MCF 10A (cell line): ENCODE measurements at places on chromosomes 12 and 14. TPM values are rescaled to one million over a fixed set of nuclear protein-coding genes. Genes with fewer than 3 reads are reported as not detected.

KHNYN gene
- 63.0 TPM in 2 replicates for total RNA-seq

PIP4K2C gene
- total RNA-seq: 32.0 and 38.0 TPM in 2 replicates

INSM2 gene
- 0.09 and 0.10 TPM in 2 replicates for total RNA-seq

TBC1D30 gene
- total RNA-seq: 7.9 and 9.4 TPM in 2 replicates

TSPAN31 gene
- 24.8 and 30.9 TPM in 2 replicates for total RNA-seq

SLC6A15 gene
- 94.0 and 96.3 TPM in 2 replicates for total RNA-seq

DCAF5 gene
- total RNA-seq: 37.7 and 42.5 TPM in 2 replicates

NFE2 gene
- 0.40 and 0.64 TPM in 2 replicates for total RNA-seq

MANSC1 gene
- total RNA-seq: 9.9 and 10.1 TPM in 2 replicates

PPP2R5C gene
- 118 and 122 TPM in 2 replicates for total RNA-seq

DNA sequence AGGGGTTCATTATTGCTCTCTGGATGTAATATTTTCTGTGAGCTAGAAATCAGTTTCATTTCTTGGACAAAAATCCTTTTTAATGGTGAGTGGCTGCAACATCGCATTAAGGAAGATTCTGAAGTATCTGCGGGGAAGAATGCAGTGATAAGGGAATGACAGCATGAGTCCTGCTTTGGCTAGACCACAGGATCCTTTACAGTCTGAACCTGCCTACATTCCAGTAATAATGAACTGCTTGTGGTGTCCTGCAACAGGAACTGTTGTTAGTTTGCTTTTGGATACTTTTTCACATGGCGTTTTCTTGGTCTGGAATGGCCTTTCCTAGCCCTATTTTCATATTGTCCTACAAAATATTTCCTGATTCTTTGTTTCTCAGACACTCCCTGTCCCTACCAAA, 15.7 kb downstream of the MDM2 start:
- DNase-seq: no peak

- DNase-seq: no peak
Observed at GRCh38 chr14:90731487-90731886, 84.7 kb downstream of the TTC7B start.

- peak; percentile 39 for DNase-seq
Observed at GRCh38 chr14:97638864-97639263, 841.7 kb downstream of the VRK1 start.

GRCh38 chr12:71566655-71567054, 97.0 kb downstream of the ZFC3H1 start:
- DNase-seq: no peak

GRCh38 chr14:104509673-104510072, 69.9 kb upstream of the C14orf180 start:
- DNase-seq: no peak

DNA sequence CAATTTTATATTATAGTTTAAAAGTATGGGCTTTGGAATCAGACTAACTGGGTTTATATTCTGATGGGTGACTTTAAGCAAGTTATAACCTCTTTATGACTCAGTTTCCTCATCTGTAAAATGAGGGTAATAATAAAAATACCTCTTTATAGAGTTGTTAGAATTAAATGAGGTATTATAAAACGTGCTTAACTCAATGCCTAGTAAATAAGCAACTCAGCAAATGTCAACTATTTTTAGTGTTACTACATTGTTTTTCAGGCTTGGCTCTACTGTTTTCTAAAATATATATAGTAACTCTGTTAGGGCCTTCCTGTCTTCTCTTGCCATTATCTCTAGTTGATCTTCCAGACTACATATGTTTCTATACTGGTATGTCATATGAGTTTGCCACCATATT, 20.5 kb downstream of the VEZT start:
- no peak for DNase-seq

- DNase-seq: no peak
Observed at GRCh38 chr14:54749180-54749579, 153.4 kb downstream of the GCH1 start.

DNA sequence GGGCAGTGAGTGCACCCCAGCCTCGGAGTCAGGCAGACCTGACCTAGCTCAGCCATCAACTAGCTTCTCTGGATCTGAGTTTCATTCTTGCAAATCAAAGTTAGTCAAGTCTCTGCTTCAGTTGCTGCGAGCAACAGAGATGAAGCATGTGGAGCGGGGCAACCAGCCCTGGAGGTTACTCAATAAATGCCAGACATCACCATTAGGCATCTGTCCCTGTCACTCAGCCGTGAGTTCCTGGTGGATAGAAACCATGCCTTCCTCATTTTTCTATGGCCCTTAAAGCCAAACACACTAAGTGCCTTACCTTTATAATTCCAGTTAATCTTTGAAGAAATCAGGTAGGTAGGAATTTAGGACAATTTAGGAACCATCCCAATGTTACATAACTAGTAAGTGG, 19.3 kb downstream of the RFX4 start:
- no peak for DNase-seq

DNA sequence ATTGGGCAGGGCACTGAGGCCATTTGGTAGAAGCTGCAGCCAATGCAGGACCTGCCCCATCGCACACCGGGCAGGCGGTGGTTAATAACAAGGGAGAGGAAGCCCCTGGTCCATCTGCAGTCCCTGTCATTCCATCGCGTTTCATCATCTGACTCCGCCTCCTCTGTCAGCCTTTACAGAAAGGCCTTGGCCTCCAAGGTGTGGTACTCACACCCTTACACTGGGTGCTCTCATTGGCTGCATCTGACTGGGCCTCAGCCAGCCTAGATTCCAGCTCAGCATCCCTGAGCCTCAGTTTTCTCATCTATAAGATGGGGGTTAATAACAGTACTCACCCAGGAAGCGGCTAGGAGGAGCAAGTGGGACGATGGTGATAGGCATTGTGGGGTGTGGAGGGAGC, 14.7 kb upstream of the HHIPL1 start:
- no peak for DNase-seq

GRCh38 chr14:73277376-73277775, 40.1 kb downstream of the PAPLN start:
- DNase-seq: no peak

DNA sequence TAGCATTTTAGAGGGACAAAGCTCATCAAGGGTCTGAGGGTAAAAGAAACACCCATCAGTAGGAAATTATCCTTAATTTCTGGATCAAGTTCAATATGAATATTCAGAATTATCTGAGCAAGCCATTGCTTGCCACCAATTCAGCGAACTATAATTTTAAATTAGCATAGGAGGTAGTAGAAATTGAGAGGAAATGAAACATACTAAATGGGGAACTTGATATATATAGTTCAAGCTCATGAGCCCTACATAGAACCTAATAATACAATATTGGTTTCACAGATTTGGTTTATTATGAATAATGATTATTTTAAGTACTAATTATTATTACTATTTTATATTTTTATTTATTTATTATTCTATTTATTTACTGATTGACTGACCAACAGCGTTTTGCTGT, 42.1 kb upstream of the GXYLT1 start:
- DNase-seq: no peak

- peak; percentile 38 for DNase-seq
Observed at GRCh38 chr12:30753751-30754382, 884 bp downstream of the CAPRIN2 start.

DNA sequence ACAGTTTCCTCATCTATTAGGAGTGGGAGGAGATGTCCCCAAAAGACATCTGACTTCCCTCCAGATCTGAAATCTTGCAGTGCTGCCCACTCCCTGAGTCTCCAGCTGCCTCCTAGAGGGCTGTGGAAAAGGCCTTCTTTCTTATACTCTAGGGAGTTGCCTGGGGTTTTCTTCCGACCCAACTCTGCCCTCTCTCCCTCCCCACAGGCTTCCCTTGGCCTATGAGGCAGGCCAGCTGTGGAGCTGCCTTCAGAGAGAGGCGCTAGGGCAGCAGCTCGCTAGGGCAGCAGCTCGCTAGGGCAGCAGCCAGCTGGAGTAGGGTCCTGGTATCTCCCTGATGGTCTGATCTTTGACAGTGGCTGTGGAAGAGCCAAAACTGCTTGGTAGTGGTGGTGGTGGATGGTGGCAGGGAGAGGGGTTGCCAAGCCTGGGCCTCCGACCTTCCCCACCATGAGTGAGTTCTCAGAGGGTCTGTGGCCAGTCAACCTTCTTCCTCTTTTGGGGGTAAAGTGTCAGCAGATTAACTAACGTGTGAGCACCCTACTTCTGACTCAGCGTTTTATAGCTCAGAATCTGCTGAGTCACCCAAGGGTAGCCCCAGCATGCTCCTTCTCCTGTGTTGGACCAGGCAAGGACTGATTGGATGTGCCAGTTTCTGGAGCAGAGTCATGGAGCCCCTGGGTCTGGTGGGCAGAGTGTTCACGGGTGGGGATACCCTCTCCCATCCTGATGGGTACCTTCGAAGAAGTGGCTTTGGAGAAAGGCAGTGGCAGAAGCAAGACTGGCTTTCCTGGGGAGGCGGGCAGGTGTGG, 2.3 kb downstream of the SLC48A1 start:
- no peak for DNase-seq

DNA sequence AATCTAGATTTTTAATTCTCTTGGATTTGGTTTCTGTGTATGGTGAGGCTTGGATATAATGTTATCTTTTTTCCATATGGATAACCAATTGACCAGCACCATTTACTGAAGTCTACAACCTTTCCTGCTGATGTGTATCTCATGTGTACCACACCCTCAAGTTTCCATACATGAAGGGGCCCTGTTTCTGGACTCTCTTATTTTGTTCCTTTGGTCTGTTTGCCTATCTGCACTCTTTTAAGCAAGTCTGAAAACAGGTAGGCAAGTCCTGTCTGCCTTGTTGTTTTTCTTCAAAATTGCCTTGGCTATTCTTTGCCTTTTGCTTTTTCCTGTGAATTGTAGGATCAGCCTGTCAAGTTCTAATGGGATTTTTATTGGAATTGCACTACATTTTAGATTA, 44.6 kb downstream of the MAX start:
- DNase-seq: no peak

GRCh38 chr12:20490213-20490612, 121.9 kb downstream of the PDE3A start:
- DNase-seq: no peak

- DNase-seq: no peak
Observed at GRCh38 chr12:53751336-53752191, at the start of gene CISTR. TSS of gene CISTR (minus strand) at chr12:53751979.

- no peak for DNase-seq
Observed at GRCh38 chr12:53181935-53182334, 1.2 kb upstream of the CSAD start.

- no peak for DNase-seq
Observed at GRCh38 chr12:94987801-94988200, 15.7 kb downstream of the NDUFA12 start.

DNA sequence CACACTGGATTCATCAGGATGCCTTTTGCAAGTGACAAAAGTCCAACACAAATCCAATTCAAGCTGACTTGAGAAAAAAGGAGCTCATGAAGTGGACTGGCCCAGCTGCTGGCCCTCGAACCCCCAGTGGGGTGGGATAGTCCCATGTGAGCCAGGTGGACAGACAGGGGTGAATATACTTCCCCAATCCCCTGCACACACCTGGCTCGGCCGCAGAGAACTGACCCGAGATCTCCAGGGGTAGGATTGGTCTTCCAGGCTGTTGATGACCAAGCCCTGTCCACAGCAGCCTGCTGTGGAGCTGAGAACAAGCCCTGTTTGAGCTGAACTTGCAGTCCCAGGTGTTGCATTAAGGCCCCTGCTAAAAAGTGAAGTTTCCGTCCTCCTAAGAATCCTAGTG, 56.2 kb downstream of the TPCN1 start:
- DNase-seq: no peak

DNA sequence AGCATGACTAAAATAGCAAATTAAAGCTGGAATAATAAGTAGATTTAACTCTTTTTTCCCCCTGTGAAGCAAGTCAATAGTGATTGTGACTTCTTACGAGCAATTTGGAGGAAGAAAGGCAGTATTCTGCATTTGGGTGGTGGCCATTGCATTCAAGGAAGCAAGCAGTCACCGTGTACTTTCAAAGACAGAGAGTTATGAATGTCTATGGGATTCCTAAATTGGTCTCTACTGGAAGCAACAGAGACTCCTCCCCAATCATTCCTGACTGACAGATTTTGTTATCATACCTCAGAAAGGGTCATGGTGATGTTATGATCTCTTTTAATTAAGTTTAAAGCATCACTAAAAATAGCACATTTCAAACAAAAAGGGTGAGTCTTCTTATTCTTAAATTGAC, 287.2 kb upstream of the KITLG start:
- DNase-seq: no peak

DNA sequence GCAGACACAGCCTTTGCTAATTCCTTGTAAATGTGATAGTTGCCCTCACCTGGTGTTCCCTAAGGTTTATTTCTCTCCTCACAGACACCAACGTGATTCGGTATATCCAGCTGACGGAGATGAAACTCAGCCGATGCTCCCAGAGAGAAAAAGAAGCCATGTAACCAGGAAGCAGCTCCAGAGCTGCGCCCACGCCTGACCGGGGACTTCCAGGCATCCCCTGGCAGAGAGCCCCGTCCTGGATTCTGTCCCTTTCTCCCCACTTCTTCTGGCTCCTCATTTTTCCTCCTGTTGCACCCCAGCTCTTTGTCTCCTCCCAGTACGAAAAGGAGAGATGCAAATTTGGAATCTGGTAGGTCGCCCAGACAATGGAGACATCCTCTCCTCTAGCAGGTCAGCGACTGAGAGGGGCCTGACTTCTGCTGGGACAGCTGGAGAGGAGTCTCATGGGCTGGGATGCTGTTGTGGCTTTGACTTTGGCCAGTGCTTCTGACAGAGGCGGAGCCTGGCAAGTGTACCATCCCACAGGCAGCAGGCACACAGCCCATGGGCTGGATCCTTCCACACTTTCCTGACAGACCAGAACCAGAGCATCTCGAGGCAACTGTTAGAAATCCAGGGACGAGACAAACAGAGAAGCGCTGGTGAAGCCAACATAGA, 29.4 kb downstream of the TTC9 start:
- DNase-seq: no peak

GRCh38 chr12:21881965-21882364, 59.3 kb downstream of the ABCC9 start:
- DNase-seq: no peak

DNA sequence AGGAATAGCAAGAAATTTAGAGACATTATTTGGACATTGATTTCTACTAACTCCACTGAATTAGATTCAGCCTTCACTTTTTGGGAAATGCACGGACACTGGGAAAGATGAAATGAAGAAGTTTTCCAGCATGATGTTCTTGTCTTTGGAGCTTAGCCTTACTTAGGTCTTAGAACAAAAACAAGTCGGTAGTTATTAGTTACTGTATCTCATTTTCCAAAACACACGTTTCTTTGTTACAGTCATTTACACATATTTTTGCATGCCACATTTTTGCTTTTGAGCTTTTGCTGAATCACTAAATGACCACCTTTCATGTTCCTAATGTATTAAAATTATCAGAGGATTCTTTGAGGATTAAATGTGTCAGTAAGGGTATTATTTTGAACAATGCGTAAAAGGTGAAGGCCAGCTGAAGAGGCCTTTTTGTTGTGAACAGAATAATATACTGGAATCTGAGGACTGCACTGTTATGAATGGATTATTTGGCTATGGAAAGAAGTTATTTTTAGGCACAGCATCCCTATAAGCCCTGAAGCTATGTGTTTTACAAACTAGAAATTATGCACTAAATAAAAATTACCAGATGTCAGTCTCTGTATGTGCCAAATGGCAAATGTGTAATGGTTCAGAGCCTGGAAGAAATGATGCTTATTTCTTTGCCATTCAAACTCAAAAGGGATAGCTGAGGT, 138.2 kb downstream of the SRGAP1 start:
- DNase-seq: no peak

GRCh38 chr12:101298426-101298825, 18.5 kb downstream of the UTP20 start:
- peak; percentile 68 for DNase-seq
